ENCODE measurements at places on chromosomes 3 and 15. TPM values are rescaled to one million over a fixed set of nuclear protein-coding genes. Genes with fewer than 3 reads are reported as not detected.

UBR1 gene
- 22.3 TPM for total RNA-seq

NEO1 gene
- total RNA-seq: 40.9 TPM

GAP43 gene
- total RNA-seq: 3.3 TPM

ARNT2 gene
- total RNA-seq: 30.7 TPM

NR2F2 gene
- 167 TPM for total RNA-seq

GOLGA6D gene
- 0.15 TPM for total RNA-seq

NDN gene
- total RNA-seq: 50.4 TPM

CCDC33 gene
- not detected for total RNA-seq

TMEM39A gene
- 73.1 TPM for total RNA-seq

THPO gene
- total RNA-seq: not detected

RSL24D1 gene
- 61.3 TPM for total RNA-seq

ZNF619 gene
- 3.7 TPM for total RNA-seq

TRPC1 gene
- total RNA-seq: 15.1 TPM

ISLR gene
- 49.6 TPM for total RNA-seq

TRIP4 gene
- 24.7 TPM for total RNA-seq

DUOX2 gene
- total RNA-seq: not detected

MKRN2OS gene
- total RNA-seq: not detected

TEX9 gene
- total RNA-seq: 2.4 TPM

PDZRN3 gene
- total RNA-seq: 20.0 TPM

HAUS2 gene
- total RNA-seq: 18.5 TPM

PAQR9 gene
- total RNA-seq: not detected

RTP1 gene
- not detected for total RNA-seq

BCL6 gene
- 46.0 TPM for total RNA-seq

SLC22A13 gene
- 0.97 TPM for total RNA-seq

PLA2G4B gene
- 2.9 TPM for total RNA-seq

AGBL1 gene
- total RNA-seq: not detected

FAN1 gene
- total RNA-seq: 13.5 TPM

SNX22 gene
- 0.27 TPM for total RNA-seq

SLC12A1 gene
- not detected for total RNA-seq

CAND2 gene
- 11.3 TPM for total RNA-seq

TAGLN3 gene
- total RNA-seq: not detected

NANOGP8 gene
- total RNA-seq: not detected

SLC7A14 gene
- 0.02 TPM for total RNA-seq

CLDN18 gene
- total RNA-seq: not detected

COL6A5 gene
- not detected for total RNA-seq

RAB11A gene
- 153 TPM for total RNA-seq

IL5RA gene
- not detected for total RNA-seq

WDR93 gene
- not detected for total RNA-seq

LRRC58 gene
- total RNA-seq: 28.0 TPM

KLHL40 gene
- total RNA-seq: not detected

A4GNT gene
- total RNA-seq: not detected

CD80 gene
- total RNA-seq: not detected

GABRR3 gene
- not detected for total RNA-seq

PAK6 gene
- total RNA-seq: not detected

KY gene
- 0.18 TPM for total RNA-seq

CCR9 gene
- not detected for total RNA-seq

MRPL46 gene
- total RNA-seq: 15.7 TPM

B3GNT5 gene
- 19.9 TPM for total RNA-seq

GCSAM gene
- total RNA-seq: not detected

THSD4 gene
- total RNA-seq: 3.4 TPM

MNS1 gene
- 1.5 TPM for total RNA-seq

CYP8B1 gene
- not detected for total RNA-seq

CNTN6 gene
- total RNA-seq: 8.3 TPM

SLC27A2 gene
- not detected for total RNA-seq

All from chondrocyte (in vitro differentiated cells).